ENCODE measurements at places on chromosomes 16 and 17.

GRCh38 chr16:66541388-66542355 is 8.2 kb downstream of the TK2 start:
- DNase-seq: no peak

DNA sequence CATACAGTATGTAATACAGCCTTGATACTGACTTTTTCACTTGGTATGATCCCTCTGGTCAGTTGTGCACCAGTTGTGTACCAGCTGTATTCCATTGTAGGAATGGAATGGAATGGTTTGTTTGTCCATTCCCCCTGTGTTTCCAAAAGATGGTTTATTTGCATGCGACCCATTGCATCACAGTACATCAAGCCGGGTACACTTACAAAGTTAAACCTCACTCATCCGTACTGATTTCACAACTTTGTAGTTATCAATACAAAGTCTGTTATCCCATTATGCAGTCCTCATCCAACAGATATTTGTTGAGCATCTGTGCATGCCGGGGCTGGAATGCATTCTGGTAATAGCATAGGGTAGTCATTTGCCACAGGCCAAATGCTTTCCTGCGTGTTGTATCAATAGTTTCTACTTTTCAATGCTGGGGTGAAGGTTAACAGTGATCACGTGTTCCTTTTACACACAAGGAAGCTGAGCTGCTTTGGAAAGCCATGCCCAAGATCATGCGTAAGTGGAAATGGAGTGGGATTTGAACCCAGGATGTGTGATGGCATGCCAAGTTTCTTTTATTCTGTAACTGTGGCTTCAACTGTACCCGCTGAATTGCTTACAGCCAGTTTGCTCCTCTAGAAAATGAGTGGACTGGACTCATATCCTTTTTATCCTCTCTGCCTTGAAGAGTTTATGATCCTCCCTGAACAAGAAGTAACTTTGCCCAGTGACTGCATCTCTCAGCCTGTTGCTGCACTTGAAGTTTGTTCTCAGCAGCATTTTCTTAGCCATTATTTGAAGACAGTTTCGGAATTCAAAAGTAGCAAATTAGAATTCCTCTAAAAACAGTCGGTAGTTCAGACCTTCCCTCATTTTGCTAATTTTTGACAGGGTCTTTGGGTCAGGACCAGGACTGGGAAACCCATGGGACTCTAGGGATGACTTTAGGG is 228.5 kb downstream of the CCDC182 start:
- no peak for DNase-seq

DNA sequence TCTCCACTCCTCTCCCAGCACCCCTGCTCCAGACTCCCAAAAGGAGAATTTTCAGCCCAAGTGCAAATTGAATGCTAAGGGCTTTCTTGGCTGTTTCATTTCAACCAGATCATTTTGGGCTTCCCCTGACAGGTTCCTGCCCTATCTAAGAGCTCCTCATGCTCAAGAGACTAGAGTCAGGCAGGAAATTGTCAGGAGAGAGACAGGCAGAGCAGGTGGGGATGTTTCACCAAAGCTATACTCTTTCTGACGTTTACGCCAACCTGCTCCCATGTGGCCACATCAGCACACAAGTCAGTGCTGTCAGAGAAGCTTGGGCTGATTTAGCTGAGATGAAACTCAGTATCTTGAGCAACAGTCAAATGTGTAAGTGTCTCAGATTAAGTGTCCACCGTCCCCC is 31.4 kb downstream of the HIC1 start:
- DNase-seq: no peak

- no peak for DNase-seq
These were observed 794 bp downstream of the ANKS3 start for GRCh38 chr16:4733211-4733742.

- no peak for DNase-seq
These were observed 16.3 kb downstream of the SHISA9 start for GRCh38 chr16:12917653-12918052.

- no peak for DNase-seq
These were observed 20.7 kb upstream of the TVP23A start for GRCh38 chr16:10839279-10839666.

GRCh38 chr16:70158261-70158939 is 15.2 kb upstream of the CLEC18C start:
- no peak for DNase-seq

GRCh38 chr17:44872131-44872768 is 24.6 kb downstream of the HIGD1B start:
- DNase-seq: no peak

DNA sequence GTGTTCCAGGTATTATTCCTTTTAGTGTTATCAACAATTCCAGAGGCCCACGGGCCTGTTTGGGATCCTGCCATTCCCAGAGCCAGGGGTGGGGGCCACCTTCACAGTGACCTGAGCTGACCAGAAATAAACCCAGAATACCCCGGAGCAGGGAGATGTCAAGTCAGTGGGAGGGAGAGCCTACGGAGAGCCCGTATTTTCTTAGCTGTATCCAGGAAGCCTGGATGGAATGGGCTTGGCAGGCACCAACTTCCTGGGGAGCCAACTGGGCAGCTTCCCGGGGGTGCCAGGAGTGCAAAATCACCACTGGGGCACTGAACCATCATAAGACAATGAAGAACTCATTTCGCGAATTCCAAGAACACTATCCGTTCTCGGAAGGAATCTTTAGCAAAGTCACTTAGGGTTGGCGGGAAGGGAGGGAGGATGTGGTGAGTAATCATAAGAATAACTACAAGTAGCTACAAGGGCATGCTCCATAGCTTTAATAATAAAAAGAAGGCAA is 13.2 kb upstream of the MRTFB start:
- no peak for DNase-seq

GRCh38 chr17:81397314-81398175 is 2.3 kb downstream of the BAHCC1 start:
- DNase-seq: no peak

DNA sequence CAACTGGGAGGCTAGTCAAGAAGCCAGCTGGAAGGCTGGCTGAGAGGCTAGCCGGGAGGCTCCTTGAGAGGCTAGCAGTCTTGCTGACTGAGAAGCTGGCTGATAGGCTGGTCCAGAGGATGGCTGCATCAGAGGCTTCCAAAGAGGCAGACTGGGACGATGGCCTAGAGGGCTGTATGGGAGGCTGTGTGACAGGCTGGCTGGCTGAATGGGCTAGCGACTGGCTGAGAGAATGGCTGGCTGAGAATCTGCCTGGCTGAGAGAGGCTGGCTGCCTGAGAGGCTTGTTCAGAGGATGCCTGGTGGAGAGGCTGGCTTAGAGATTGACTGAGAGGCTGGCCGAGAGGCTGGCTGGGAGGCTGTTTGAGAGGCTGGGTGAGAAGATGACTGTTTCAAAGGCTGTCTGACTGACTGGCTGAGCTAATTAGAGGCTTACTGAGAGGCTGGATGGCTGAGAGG is 34.8 kb upstream of the ACSM2B start:
- DNase-seq: no peak

DNA sequence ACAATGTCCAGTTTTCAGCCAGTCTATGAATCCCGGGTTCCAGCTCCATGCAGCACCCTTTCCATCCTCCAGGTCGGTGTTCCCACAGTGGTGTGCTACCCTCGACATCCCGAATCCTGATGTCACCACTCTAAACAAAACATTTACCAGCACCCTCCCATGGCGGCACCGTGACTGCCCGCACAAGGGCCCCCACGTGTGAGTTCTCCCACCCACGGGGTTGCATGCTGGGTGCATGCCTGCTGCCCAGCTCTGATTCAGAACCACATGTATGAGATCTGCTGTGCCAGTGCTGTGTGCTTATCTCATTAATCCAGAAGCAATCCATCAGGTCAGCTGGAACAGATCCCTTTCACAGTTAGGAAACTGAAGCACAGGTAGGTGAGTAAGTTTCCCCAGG is 57.4 kb downstream of the C16orf78 start:
- no peak for DNase-seq

DNA sequence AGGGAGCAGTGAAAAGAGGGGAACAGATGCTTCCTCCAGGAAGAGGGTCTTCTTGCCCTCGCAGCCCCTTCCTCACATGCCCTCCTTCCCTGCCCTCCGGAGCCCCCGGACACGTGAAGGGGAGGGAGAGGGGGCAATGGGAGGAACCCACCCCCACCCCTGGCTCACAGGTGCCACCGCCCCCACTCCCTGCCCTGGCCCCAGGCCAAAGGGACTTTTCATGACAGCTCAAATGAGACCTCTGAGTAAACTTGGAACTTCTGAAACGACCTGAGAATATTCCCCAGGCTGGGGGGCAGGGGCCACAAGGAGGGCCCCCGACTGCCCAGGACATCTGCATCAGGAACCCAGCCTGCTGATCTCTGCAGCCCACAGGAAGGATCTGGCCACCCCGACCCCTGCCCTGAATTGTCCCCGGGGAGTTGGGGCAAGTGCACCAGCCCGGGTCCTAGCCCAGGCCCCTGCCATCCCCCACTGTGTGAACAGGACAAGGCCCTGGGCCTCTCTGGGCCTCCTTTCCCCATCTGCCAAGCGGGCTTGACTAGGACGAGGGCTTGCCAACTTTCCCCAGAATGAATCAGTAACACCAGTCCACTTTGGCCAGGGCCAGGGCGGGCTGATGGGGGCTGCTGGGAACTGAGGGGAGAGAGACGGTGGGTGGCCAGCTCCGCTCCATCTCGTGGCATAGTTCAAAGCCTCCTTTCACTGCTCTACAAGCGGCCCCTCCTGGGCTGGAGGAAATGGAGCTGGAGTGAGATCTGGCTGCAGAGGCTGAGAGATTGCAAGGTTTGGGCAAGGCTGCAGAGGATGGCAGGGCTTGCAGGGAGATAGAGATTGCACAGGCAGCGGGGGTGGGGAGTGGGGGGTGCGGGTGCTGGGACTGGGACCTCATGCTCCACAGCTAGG is 3.8 kb downstream of the IL21R start:
- peak; percentile 68 for DNase-seq

DNA sequence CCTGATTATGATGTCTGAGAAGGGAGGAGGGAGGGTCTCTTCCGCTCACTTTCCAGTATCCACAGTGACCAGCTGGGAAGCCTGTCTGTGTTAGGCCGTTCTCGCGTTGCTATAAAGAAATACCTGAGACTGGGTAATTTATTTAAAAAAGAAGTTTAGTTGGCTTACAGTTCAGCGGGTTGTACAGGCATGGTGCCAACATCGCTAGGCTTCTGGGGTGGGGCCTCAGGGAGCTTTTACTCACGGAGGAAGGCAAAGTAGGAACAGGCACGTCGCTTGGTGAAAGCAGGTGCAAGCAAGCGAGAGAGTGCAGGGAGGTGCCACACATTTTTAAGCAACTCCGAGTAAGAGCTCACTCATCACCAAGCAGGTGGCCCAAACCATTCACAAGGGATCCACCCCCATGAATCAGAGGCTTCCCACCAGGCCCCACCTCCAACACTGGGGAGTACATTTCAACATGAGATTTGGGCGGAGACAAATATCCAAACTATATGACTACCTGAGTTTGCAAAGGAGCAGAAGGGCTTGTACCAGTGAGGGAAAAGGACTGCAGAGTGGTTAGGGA is 137.5 kb downstream of the CCDC182 start:
- DNase-seq: no peak

DNA sequence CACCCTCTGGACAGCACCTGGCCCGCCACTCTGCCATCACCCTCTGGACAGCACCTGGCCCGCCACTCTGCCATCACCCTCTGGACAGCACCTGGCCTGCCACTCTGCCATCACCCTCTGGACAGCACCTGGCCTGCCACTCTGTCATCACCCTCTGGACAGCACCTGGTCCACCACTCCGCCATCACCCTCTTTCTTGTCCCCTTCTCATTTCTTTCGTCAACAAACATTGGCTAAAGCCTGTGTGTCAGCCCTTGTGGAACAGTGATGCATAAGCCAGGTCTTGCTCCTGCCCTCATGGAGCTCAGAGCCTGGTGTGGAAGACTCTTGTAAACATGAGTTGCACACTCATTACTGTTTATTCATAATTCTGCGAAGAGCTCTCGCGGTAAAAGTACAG is 31.2 kb downstream of the CDK5R1 start:
- no peak for DNase-seq

- no peak for DNase-seq
These were observed 3.3 kb upstream of the PRSS33 start for GRCh38 chr16:2790631-2791030.

DNA sequence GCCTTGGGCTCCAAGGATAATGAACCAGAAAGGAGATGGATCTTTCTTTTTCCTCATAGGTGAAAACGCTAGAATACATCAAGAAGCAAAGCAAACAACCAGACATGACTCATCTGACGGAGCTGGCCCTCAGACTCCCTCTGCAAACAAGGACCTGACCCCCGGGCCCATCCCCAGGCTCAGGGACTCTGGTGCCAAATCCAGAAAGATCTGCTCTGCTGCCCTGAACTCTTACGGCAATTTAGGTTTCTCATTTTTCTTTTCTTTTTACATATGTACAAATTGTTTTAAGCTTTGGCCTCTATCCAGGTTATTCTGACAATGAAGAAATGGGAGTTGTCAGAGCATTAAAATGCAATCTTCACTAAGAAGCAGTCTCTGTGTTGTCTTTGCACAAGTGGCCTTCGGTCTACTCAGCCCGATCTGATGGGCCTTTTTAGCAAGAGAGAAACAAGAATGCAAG is 17.7 kb downstream of the KNOP1 start:
- no peak for DNase-seq

DNA sequence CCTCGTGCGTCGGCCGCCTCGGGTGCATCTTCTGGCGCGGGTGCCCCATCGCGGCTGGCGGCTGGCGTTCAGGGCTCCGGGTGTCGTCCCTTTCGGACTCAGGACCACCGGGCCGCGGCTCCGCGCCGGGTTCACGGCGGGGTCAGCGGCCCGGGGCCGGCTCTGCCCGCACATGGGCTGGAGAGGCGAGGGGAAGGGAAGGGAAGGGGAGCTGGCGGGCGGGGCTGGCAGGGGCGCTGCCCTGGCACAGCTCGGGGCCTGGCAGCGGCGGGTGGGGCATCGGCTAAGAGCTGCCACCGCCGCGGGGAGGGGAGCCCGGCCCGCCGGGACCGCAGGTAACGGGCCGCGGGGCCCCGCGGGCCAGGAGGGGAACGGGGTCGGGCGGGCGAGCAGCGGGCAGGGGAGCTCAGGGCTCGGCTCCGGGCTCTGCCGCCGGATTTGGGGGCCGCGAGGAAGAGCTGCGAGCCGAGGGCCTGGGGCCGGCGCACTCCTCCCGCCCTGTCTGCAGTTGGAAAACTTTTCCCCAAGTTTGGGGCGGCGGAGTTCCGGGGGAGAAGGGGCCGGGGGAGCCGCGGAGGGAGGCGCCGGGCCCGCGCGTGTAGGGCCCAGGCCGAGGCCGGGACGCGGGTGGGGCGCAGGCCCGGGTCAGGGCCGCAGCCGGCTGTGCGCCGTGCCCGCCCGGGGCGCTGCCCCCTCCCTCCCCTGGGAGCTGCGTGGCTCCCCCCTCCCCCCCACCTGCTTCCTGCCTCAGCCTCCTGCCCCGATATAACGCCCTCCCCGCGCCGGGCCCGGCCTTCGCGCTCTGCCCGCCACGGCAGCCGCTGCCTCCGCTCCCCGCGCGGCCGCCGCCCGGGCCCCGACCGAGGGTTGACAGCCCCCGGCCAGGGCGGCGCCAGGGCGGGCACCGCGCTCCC is 646 bp downstream of the HIC1 start:
- no peak for DNase-seq

DNA sequence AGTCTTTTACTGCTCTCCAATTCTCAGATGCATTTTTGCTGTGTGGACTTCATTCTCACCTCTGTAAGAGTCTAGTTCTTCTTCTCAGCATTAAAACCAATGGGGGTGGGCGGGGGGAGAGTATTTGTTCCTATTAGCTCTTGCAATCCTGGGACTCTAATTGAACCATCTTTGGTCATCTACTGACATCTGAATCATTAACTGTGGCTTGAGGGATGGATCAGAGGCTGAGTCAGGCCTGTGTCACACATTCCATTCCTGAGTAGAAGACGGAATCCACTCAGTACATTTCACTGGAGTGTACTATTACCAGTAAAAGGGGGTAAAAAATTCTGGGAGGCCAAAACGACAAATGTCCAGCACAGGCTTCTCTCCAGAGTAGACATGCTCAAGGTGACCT is 12.8 kb upstream of the ZNF23 start:
- DNase-seq: no peak

Data from stimulated activated CD8-positive, alpha-beta memory T cell treated with anti-CD3 and anti-CD28 coated beads, Interleukin-4, amount 100 ng/mL, for 24 hours (primary cell).